ENCODE measurements at places on chromosomes 4 and X.

DNA sequence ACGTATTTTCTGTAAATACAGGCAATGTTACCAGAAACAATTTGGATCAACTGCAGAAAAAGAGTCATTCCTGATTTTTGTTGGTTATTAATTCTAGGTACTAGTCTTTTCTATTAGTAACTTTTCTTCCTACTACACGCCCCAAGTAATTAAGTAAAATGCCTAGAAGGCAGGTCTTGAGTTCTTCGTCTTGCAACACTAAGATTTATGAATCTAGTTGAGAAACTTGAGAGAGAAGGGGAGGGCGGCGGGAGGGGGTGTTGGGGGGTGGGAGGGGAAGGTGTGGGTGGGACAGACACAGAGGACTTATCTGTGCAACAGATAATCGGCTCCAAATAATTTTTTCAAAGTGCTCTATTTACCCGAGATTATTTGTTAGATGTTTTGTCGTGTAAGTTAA lies 3.0 kb downstream of the RAP2C start:
- no peak for DNase-seq

- DNase-seq = no peak
Observed at GRCh38 chr4:103104886-103105285, 5.3 kb upstream of the BDH2 start.

GRCh38 chr4:180105362-180105761 lies 2137.8 kb upstream of the TENM3 start:
- no peak for DNase-seq

DNA sequence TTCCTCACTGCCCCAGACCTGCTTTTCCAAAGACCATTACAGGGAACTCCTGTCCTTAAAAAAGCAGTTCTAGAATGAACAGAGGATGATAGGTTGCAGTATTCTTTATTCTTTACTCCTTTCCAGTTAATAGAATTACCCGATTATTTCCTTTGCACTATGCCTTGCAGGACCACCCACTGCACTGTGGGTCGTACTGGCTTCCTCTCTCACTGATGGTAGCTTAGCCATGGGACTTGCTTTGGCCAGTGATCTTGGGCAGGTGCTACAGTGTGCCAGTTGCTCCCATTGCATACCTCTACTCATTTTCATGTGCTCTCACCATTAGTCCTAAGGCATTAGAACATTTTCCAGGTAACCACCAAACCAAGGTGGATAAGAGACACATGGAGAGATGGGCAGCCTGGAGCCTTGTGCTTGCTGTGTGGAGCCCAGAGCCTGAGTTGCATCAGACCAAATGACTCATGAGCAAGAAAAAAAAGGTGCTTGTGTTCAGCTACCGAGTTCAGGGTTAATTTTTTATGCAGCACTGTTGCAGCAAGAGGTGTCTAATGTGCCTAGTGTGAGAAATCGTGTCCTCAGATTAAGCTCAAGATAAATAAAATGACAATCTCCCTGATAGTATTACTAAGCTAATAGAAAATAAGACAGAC lies 7.6 kb upstream of the UNC5C start:
- DNase-seq = no peak

GRCh38 chr4:42216664-42217063 lies 64.2 kb upstream of the BEND4 start:
- no peak for DNase-seq

- DNase-seq = no peak
Observed at GRCh38 chr4:138868562-138868961, 147.0 kb upstream of the NOCT start.

DNA sequence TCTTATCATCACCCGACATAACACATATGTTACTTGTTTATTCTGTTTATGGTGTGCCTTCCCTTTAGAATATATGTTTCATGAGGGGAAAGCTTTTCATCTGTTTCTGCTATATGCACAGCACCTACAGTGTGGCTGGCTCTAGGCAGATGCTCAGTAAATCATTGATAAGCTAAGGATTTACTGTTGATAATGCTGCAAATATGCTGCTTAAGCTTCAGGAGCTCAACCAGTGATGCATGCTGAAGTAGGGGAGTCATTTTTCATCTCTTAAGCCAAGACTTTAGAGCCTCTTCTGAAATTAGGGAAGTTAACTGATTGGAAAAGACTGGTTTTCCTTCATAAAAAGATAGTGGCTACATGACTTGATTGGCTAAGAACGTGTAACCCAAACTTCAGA lies 16.4 kb downstream of the FAT4 start:
- DNase-seq = no peak

GRCh38 chr4:145387079-145387478 lies 94.6 kb upstream of the SMAD1 start:
- DNase-seq = no peak

DNA sequence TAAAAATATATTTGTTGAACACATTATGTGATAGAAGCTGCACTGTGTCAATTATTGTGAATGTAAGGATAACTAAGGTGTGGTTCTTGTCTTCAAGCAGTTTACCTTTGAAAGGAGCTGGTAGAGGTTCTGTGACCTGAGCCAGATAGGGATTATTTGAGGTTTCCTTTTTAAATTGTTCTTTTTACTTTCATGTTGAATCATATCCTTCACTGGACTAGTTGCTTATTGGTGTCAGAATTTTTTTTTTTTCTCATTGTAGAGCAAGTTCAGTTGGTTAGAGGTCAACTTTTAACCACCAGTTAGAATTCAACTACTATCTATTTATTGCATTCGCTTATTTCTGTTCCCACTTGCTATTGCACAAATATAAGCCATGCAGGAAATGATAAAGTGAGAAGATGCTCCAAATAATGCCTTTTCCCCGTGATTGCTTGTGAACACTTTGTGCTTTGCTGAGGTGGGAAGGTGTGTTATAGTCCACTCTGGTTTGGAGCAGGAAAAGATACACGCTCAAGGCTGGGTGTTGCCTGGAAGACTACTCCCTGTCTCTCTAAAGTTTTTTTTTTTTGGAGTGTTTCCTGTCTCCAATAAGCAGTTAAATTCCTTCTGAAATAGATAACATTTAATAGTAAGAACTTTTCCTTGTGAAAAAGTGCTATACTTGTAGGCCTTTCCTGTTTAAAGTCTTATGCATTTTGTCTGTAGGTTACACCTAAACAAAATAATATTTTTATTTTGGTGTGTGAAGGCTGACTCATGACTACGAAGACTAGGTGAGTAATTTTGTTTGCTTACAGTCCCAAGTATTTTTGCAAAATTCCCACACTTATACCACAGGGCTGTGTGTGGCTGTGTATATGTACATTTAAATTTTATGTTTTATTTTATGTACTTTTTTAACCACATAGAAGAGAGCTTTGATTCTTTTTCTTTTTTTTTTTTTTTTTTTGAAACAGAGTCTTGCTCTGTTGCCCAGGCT lies 83.8 kb upstream of the LCORL start:
- DNase-seq = no peak

DNA sequence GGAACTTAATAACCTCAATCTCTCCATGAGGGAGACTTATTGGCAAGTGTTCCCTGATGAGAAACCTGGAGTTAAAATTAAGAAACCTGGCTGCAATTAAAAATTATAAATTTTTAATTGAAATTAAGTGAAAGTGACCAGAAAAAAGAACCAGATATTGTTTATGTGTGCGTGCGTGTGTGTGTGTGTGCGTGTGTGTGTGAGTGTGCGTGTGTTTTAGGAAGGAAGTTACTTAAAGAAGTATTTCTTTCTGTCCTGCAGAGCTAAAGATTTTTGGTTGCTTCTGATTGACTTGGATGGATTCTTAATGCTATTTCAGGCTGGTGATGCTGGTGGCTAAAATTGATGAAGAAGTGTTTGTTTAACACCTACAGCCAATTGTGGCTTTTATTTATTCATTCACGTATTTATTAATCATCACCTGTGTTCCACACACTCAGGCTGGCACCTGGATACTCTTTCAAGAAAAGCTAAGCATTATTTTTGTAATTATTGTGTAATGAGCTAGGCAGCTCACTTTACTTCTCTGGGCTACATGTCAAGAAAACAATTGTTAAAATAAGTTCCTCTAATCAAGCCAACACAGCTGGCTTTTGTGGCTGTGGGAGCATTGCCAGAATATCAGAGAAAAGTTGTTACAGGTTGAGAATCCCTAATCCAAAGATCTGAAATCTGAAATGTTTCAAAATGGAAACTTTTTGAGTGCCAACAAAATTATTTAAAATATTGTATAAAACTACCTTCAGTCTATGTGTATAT lies 68.5 kb downstream of the CEP44 start:
- DNase-seq = no peak

- DNase-seq = no peak
Observed at GRCh38 chr4:15665753-15666365, 10.7 kb upstream of the FBXL5 start.

GRCh38 chrX:74535408-74536151 lies 78.8 kb downstream of the RLIM start:
- DNase-seq = peak; percentile 75

DNA sequence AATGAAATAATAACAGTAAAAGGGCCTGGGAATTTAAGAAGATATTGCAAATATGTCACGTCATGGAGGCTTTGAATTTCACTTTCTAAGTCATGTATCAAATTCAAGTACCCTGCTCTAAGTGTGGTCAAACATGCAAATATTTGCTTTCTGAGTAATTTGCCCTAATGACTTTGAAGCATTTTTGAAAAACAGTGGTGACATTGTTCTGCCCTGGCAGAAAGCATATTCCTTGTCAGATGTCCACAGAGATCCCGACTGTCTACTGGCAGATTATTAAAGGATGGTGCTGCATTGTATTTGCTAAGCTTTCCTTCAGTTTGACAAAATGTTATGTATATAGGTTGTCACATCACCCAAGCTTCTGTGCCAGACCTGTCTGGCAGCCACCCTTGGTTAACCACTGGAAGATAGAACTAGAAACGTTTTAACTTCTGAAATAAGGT lies 92.5 kb downstream of the ANK2 start:
- DNase-seq = no peak
